Effector CD8-positive, alpha-beta T cell (primary cell): ENCODE measurements at places on chromosomes 2 and 18.

GRCh38 chr2:240922982-240923537, 16.9 kb downstream of the CROCC2 start:
- no peak for DNase-seq

- no peak for DNase-seq
Measured at GRCh38 chr2:238884812-238885408, 37.0 kb downstream of the TWIST2 start.

DNA sequence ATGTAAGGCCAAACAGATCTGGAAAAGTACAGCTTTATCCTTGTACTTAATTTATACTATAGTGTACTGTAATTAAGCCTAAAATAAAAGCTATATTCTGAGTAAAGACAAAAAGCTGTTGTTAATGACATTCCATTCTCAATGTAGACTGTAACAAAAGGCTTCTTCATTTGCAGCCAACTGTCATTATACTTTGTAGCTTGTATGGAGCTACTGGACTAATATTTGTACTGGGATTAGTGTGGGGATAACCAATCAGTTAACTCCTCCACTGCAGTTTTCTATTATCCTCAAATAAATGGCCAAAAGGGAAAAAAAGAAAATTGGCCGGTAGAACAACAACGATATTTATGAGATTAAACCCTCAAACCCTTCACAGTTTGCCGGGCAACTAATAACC, 66.5 kb downstream of the STK39 start:
- no peak for DNase-seq

GRCh38 chr2:120444691-120445240, 98.8 kb downstream of the INHBB start:
- DNase-seq = no peak
